ENCODE measurements at places on chromosomes 11 and 22.
A peak's percentile ranks its signal among the peaks of the same experiment; 100 is the strongest.

GRCh38 chr22:20402960-20403778 lies 9.2 kb downstream of the ZNF74 start:
- no peak for DNase-seq

DNA sequence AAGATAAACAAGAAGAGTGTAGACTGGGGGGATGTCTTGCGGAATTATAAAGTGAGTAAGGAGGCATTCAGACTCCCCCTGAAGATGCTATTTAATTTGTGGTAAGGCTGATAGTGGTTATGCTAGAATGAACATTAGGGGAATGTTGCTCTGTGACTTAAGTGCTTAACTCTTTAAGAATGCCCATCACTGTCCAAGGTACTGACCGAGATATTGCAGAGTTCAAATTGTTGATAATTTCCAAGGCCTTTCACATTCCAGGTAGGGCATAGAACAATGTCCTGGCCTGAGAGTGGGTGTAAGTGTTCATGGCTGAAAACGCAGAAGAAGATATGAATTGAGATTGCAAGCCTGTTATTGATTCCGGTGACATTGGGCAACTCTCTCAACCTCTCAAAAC lies 90.3 kb upstream of the SEZ6L start:
- no peak for DNase-seq

DNA sequence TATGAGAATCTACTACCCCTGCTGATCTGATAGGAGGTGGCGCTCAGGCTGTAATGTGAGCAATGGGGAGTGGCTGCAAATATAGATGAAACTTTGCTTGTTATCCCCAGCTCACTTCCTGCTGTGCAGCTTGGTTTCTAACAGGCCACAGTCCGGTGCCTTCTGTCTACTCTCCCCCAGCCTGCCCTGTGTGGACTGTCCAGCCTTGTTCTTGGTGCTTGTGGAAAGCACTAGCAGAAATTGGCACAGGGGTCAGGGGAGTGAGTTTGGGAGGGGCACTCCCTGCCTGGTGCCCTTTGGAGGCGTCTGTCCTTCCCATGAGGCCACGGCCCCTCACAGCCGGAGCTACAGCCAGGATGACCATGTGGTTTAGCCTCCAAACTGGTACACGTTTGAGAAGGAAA lies 14.3 kb downstream of the MOV10L1 start:
- no peak for DNase-seq

GRCh38 chr11:66243782-66244535 lies 24.5 kb upstream of the RAB1B start:
- DNase-seq, result no peak

DNA sequence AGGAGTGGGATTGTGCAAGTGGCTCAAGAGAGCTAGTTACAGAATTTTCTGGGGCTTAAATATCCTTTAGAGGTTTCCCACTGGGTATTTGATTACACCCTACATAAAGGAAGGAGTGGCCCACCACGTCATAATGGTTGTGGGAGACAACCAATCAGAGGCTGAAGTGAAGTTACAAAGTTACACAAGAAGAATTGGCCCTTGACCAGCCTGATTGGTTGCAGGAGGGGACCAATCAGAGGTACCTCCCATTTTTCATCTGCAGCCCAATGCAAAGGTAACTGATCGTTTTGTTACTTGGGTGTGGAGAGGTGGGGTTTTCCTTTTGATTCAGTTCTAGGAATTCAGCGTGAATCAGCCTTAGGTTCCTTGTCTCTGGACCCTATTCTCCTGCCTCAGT lies 430.5 kb upstream of the FAT3 start:
- DNase-seq, result no peak

GRCh38 chr22:37566329-37566837 lies 6.1 kb downstream of the CDC42EP1 start:
- no peak for DNase-seq

- DNase-seq, result no peak
Measured at GRCh38 chr11:2830030-2830812, 55.4 kb downstream of the CDKN1C start.

GRCh38 chr11:67365736-67366444 lies 7.5 kb downstream of the CLCF1 start:
- DNase-seq, result no peak

GRCh38 chr22:50730941-50731661 lies 6.9 kb upstream of the ACR start:
- no peak for DNase-seq

DNA sequence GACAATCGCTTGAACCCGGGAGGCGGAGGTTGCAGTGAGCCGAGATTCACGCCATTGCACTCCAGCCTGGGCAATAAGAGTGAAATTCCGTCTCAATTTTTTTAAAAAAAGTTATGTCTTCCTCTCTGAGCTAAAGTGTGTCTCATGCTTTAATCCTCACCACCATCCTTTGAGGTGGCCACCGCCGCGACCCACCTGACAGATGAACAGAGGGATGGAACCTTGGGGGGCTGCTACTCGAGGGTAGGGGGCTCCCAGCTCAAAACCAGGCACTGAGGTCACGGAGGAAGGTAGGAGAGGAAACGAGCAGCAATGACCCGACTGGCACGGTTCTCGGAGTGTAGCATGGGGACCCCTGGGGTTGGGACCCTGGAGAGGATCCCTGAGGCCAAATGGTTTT lies 10.7 kb upstream of the POLDIP3 start:
- no peak for DNase-seq

DNA sequence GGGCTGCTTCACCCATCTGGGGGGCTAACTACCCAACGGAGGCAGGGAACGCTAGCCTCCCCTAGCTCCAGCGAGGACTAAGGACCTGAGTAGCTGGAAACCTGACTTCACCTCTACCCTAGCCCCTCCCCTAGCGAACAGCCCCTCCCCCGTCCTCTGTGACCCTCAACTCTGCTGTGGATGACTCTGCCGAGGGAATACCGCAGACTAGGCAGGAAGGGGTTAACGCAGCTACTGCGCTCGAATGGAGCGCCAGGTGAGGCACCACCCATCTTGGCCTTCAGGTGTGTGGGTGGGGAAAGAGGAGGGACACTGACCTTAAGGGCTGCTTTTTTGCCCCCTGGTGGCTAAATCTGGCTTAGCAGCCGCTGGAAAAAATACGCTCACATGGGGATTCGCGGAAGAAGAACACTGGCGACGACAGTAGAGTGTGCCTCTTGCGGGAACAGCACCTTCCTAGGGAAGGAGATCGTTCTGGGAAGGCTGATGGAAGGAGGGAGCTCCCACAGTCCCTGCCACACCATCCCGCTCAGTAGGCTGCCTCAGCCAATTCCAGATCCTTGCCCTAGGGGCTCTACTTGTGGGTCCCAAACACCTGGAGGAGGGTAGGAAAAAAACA lies 4.5 kb upstream of the BCL9L start:
- no peak for DNase-seq

GRCh38 chr11:64891880-64892279 lies 13.5 kb upstream of the EHD1 start:
- DNase-seq, result no peak

- DNase-seq, result no peak
Measured at GRCh38 chr22:18991821-18992442, 55.8 kb upstream of the PRODH start.

DNA sequence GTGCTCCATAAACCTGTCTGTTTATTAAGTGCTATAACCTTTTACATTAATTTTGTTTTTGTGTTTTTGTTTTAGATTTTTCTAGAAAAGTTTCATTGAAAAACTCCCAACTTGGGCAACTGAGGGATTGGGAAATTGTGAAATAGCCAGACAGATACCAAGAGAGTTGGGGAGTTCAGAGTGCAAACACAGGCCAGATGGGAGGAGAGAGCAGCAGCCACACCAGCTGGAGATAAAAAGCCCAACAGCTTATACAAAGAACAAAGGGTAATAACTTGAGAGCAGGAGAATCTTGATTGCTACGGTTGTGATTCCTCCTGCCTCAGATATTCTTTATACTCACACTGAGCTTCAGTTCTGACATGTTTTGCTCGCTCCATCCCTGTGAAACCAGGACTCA lies 1642.2 kb downstream of the LRRC4C start:
- no peak for DNase-seq

- no peak for DNase-seq
Measured at GRCh38 chr11:112583261-112583893, 322.7 kb upstream of the PLET1 start.

DNA sequence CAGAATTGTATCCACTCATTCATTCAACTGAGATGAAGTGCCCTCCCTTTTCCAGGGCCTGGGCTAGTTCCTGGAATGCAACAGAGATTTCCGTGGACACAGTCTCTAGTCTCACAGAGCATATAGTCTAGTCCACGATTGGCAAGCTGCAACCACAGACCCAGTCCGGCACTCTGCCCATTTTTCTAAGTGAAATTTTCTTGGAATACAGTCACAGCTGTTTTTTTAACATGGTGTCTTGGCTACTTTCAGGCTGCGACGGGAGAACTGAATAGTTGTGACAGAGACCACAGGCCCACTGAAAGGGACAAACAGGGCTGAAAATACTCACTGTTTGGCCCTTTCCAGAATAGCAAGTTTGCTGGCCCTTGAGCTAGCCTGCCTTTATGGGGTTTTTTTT lies 29.2 kb downstream of the ALG12 start:
- DNase-seq, result peak; percentile 19

DNA sequence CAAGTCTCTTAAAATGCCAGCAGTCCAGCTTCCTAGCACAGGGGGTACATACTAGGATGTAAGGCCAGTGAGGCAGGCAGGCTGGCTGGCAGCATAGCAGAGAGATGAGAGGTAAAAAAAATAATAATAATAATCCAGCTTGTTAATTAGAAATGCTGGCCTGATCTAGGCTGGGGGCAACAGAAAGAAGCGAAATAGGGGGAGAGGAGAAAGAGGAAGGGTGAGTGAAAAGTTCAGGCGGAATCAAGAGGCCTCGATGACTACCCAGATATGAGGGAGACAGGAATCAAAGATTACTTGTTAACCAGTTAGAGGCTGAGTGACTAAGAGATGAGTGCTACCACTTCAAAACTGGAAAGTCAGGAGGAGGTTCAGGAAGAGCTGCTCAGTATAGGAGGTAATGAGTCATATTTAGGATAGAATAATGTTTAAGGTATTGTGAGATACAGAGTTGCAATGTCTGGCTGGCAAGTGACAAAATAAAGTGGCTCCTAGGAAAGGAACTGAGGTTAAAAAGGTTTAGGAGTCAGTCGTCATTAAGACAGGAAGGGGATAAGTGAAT lies 2.8 kb downstream of the ALKBH8 start:
- DNase-seq, result peak; percentile 18

DNA sequence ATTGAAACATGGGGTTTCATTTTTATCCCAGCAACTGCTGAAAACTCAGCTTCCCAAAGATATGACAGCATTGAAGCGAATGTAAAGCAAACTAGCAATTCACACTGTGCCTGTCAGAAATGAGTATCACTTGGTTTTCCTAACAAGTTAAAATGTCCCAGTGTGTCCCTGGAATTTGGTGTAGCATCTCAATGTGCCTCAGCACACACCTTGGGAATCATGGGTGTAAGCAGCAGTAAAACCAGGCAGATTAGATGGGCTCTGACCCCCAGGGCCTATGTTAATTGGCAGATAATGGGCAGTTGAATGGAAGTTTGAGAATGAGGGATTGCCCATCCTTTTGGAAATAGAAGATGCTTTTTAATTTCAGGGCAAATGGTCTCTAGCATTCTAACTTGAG lies 784.9 kb upstream of the LRRC4C start:
- no peak for DNase-seq

DNA sequence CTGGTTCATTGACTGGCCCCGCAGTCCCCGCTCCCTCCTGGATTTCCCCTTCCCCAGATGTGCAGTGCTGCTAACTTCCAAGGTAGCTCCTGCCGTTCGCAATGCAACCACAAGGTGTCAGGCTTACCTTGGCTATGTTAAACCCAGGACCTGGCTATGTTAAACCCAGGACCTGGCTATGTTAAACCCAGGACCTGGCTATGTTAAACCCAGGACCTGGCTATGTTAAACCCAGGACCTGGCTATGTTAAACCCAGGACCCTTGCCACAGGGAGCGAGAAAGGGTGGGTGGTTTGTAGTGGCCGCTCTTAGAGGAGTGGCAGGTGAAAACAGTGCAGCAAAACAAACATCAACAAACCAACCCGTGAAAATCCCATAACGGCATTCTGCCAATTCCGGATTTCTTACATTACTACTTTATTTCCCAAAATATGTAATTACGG lies 2.9 kb upstream of the ADAMTS8 start:
- DNase-seq, result peak; percentile 61

GRCh38 chr11:57668434-57668782 lies 494 bp downstream of the ZDHHC5 start:
- DNase-seq, result no peak

DNA sequence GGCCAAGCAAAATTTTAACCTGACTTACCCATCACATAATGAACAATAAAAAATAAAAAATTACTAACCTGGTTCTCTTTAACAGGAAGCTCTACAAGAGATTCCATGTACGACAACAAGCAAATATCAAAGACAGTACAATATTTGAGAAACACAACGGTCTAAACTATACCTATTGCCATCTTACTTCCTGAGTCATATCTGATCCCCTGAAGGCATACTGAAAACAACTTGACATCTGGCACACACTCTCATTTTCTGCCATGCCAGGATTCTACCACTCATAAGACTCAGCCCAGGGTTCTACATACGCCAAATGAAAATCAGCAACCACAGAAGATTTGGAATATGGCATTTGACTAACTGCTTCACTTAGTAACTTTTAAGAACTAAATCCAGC lies 13.8 kb downstream of the DENND5A start:
- no peak for DNase-seq

GRCh38 chr11:21630934-21631478 lies 561.9 kb upstream of the ANO5 start:
- no peak for DNase-seq

- DNase-seq, result no peak
Measured at GRCh38 chr11:34308049-34308912, 49.5 kb downstream of the ABTB2 start.

DNA sequence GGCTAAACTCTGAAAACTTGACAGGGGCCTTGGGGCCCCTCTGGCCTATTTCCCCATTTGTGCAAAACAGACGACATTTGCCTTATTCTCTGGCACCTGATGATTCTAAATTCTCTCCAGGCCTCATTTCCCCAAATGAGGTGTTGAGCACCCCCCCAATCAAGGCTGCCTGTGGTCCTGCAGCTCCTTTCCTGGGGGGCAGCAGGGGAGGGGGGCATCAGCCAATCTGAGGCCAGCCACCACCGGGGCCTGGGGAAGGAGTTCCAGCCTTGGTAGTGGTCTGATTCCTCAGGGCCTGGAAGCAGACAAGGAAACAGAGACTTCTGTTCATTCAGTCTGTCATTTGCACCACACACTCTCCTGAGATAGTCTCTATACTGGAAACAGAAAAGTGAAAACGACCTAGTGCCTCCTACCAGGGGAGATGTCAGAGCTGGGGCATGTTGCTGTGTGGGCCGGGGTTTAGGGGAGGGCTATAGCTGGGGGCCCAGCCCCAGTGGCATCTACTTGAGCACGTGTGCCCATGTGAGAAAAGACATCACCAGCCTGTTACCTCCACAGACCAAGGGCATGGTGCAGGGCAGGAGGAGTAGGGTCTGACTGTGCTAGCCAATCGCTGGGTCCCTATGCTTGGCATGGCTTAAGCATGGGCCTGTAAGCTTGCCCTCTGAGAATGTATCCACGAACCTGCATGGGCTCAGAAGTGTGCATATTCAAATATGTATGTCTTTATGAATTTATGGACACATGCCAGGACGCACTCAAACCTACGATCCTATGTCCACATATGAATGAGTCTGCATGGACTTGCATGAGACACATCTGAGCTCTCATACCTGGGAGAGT lies 1.8 kb upstream of the TPBGL start:
- no peak for DNase-seq
